ENCODE measurements at places on chromosomes 12 and 14.

DNA sequence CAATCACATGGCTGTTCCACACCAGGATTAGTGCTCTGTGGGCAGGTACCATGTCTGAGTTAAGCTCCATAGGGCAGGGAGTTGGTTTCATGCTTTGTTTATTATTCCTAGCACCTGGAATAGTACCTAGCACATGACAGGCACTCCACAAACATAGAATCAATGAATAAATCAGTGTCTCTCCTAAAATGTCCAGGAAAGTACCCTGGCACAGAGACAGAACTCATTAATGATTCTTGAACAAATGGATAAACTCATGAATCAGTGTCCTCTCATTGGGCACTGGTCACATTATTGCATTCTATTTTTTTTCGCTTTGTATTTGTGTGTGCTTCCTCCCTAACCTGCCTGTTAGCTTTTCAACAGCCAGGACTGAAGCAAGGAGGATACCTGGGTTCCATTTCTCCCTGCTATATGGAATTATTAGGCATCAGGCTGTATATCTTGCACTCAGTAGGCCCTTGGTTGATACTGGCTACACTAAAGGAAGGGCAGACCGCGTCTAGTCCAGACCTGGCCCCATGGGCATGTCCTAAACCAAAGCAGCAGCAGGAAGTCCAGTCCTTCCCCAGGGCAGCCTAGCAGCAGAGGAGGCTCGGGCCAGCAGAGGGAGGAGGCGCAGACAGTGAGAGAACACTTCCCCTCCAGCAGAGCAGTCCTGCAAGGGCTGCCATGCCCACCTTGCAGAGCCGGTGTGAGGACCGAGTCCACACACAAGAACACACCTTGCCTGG lies 18.4 kb downstream of the HDAC7 start:
- DNase-seq = no peak

DNA sequence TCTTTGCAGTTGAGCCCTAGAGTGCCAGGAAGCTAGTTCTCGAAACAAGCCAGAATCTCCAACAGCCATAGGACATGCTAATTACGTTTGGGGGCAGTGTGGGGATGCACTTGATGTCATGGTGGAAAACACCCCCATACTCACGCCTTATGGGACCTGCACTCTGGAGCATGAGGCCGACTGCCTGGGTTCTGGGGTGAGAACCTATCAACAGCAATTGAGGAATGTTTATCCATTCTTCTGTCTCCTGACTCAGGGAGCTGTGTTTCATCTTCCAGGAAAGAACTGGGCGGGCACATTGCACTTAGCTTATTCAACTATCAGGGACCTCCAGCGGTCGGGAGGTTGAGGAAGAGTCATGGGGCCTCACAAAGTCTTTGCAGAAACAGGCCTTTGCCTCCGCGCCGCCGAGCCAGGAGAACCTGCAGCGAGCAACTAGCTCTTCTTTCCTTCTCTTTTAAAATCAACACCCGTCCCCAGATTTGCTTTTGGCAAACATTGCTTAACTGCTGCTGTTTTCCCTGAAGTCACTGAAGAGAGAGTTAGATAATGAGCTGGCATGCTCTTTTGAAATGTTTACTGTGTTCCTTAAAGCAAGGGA lies 226.1 kb upstream of the DIO3 start:
- no peak for DNase-seq

GRCh38 chr12:113818283-113818682 lies 147.8 kb downstream of the RBM19 start:
- no peak for DNase-seq

DNA sequence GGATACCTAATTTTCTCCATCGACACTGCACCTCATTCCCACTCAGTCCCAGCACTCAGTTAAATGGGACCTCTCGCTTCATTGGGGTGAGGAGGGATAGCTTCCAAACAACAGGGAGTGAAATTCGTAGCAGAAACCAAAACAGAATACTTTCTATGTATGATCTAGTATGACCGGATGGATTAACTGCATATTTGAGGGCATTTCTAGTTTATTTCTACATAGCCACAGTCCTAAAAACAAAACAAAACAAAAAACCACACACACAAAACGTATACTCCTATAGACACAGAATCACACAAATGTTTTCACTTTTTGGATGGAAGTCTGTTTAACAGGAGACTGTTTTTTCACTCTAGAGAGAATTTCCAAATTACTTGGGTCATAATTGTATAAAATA lies 307.5 kb upstream of the FKBP4 start:
- no peak for DNase-seq

GRCh38 chr14:76456200-76456599 lies 80.3 kb downstream of the ESRRB start:
- no peak for DNase-seq

DNA sequence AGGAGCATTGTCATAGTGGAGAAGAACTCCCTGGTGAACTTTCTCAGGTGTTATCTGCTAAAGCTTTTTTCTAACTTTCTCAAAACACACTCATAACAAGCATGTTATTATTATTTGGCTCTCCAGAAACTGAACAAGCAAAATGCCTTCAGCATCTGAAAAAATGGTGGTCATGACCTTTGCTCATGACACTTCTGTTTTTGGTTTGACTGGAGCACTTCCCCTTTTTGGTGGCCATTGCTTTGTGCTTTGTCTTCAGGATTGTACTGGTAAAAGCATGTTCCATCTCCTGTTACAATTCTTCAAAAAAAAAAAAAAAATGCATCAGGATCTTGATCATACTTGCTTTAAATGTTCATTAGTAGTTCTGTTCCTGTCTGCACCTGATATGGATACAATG lies 1241.6 kb upstream of the USP15 start:
- DNase-seq = no peak
